Memory B cell (primary cell): ENCODE measurements at places on chromosomes 5 and 9.

- peak overlapping the region; percentile 55 for H3K4me3 ChIP-seq
- peaks cover 19% of the 10 kb centered on the region for H3K4me1 ChIP-seq
- no peaks in the 10 kb centered on the region for H3K27me3 ChIP-seq
- peak overlapping the region; percentile 93 for H3K27ac ChIP-seq
- no peaks in the 10 kb centered on the region for H3K36me3 ChIP-seq
Observed at GRCh38 chr5:138459311-138459933, 5.9 kb upstream of the EGR1 start.

DNA sequence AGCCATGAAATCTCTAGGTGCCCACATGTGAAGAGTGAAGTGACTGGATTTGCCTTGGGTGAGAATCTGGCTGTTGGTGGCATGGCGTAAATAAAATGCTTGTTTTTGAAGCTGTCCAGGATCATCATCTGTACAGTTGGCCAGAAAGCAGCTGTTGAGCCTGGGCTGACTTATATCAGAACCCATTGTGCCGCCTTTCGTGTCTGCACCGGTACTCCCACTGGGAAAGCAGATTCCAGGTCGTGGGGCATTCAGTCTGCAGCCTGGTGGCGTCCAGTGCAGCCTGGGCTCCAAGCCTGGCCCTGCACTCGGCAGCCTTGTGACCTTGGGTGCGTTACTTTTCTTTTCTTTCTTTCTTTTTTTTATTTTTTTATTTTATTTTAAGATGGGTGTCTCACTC, 27.8 kb downstream of the PRRC2B start:
- DNase-seq = no peak
- H3K36me3 ChIP-seq = peaks cover 12% of the 10 kb centered on the region
- H3K27ac ChIP-seq = peak overlapping the region; percentile 25
- no peaks in the 10 kb centered on the region for H3K27me3 ChIP-seq
- no peak overlapping the region for H3K4me3 ChIP-seq
- peaks cover 60% of the 10 kb centered on the region for H3K4me1 ChIP-seq

DNA sequence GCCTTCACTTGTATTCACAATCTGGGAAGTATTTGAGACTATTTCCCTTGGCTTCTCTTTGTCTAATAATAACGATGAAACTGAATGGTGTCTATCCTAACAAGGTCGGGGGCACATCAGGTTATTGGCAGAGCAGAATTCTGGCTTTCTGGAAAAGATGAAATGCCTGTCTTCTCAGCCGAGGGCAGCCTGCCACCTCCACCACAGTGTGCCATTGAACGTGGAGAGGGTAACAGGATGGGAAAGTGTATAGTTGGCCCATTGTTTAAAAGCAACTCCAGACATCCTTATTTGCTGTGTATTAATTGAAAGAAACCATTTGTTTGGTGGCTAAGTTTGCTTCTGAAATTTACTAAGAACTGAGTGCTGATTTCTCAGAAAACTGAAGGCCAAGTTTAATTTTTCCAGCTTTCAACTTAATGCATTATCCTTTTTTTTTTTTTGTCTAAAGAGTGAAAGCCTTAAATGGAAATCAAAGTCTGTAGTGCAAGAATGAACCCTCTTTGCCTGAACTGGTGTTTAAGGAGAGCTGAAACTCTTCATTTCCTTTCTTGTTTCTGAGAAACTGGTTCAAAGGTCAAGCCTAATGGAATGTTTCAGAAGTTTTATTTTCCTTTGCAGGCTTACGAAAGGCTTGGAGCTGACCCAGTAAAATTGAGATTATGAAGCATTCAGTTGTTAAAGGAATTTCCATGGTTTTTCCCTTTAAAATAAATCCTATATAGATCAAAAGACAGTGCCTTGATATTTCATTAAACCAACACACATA, 563.7 kb upstream of the DAP start:
- no peak overlapping the region for H3K27ac ChIP-seq
- H3K27me3 ChIP-seq = peaks cover 2% of the 10 kb centered on the region
- H3K4me1 ChIP-seq = no peaks in the 10 kb centered on the region
- H3K36me3 ChIP-seq = no peaks in the 10 kb centered on the region
- no peak for DNase-seq

DNA sequence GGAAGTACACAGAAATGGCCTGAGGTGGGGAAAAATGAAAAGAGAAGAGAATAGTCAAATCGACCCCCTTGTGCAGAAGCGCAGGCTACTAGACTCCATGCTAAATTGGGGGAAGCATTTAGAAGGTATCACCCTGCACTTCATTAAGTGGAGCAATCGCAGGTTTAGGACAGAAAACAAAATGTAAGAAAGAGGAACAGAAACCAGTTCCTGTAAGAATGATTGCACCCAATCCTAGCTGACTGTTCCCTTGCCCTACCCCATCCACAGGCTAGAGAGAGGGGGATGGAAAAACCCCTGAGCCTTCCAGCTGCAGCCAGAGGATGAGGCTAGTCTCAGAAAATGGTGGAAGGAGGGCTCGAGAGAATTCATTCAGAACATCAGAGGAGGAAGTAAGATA, 23.9 kb upstream of the PPP1R2B start:
- H3K4me1 ChIP-seq = peaks cover 3% of the 10 kb centered on the region
- H3K27ac ChIP-seq = no peak overlapping the region
- no peak for DNase-seq
- no peaks in the 10 kb centered on the region for H3K36me3 ChIP-seq
- peaks cover 6% of the 10 kb centered on the region for H3K27me3 ChIP-seq

- no peaks in the 10 kb centered on the region for H3K36me3 ChIP-seq
- peaks cover 6% of the 10 kb centered on the region for H3K27me3 ChIP-seq
- no peak for DNase-seq
- H3K4me3 ChIP-seq = no peak overlapping the region
Observed at GRCh38 chr9:76917299-76917698, 11.4 kb upstream of the PRUNE2 start.

DNA sequence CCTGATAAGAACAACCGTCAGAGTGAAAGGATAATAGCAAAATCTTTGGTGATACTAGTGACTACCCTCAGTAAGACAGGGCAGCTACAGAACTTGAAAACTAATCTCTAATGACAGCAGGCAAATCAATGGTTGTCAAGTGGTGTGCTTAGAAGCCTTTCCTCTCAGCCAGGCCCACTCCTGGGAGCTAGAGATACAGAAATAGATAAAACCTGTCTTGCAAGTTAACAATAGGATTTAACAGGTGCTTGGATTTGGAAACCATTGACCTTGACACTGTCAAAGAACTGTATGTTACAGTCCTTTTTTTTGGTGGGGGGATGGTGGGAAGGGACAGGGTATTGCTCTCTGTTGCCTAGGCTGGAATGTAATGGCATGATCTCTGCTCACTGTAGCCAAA, 118.6 kb downstream of the BASP1 start:
- no peak for DNase-seq
- H3K27ac ChIP-seq = no peak overlapping the region
- no peaks in the 10 kb centered on the region for H3K27me3 ChIP-seq
- no peaks in the 10 kb centered on the region for H3K4me1 ChIP-seq
- peaks cover 8% of the 10 kb centered on the region for H3K36me3 ChIP-seq
- no peak overlapping the region for H3K4me3 ChIP-seq

DNA sequence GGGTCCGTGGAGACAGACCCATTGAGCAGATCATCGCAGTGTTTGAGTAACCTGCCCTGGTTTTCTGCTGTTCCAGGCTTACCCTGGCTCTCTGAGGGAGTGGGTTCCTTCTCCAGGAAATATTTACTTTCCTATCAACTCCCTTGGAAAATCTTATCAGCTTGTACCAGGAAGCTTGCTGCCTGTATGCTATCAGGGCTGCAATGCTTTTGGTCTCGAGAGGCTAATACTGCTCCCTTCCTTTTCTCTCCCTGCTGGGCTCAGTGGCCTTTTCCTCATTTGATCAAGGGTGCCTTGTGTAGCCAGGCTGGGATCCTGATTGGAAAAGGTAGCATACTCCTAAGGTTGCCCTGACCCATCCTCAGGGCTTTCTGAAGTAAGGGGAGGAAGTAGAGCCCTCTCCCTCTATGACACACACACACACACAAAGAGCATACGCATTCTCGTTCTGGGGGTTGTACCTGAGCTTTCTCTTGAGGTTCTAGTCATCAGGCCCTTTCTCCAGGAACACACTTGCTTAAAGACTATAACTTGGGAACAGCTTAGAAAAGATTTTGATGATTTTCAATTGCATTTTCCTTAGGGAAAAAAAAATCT, 41.6 kb downstream of the CYSTM1 start:
- DNase-seq = no peak
- no peaks in the 10 kb centered on the region for H3K36me3 ChIP-seq
- no peaks in the 10 kb centered on the region for H3K27me3 ChIP-seq
- peaks cover 2% of the 10 kb centered on the region for H3K4me1 ChIP-seq
- no peak overlapping the region for H3K4me3 ChIP-seq

GRCh38 chr5:55645304-55645703, 66.8 kb downstream of the SLC38A9 start:
- no peaks in the 10 kb centered on the region for H3K27me3 ChIP-seq
- DNase-seq = no peak
- H3K36me3 ChIP-seq = peaks cover 30% of the 10 kb centered on the region
- no peak overlapping the region for H3K4me3 ChIP-seq
